ENCODE measurements at places on chromosomes 16 and 17.

DNA sequence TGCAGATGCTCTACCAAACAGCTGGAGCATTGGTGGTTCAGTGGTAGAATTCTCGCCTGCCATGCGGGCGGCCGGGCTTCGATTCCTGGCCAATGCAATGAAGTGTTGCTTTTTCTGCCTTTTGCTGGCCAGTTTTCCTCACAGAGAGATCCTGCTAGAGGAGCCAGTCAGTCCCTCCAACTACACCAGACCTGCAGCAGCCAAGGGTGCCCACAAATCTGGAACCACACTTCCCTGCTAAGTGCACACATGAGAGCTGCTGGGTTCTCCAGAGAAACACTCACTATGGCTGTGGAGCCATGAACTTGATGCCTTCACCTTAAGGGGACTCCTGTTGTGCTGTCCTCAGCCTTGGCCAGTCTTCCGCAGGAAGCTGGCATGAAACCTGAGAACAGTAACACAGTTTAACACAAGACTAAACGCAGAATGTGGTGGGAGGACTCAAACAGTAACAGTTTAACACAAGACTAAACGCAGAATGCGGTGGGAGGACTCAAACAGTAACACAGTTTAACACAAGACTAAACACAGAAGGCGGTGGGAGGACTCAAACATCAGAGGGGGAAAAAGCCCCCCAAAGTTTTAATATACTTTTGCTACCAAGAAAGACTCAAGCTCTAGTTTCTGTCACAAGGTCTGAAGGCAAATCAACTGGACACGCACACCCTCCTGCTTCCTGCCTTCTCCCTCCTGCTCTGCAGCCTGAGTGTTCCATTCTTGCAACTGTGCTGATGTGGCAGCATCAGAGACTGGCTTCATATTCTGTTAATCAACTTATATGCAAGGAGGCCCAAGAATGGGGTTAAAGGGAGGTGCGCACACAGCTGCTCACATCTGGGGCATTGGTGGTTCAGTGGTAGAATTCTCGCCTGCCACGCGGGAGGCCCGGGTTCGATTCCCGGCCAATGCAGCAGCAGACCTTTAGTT lies 12.0 kb downstream of the VAC14 start:
- DNase-seq, result no peak

- DNase-seq, result no peak
Observed at GRCh38 chr16:75589306-75589705, 23.1 kb downstream of the GABARAPL2 start.

DNA sequence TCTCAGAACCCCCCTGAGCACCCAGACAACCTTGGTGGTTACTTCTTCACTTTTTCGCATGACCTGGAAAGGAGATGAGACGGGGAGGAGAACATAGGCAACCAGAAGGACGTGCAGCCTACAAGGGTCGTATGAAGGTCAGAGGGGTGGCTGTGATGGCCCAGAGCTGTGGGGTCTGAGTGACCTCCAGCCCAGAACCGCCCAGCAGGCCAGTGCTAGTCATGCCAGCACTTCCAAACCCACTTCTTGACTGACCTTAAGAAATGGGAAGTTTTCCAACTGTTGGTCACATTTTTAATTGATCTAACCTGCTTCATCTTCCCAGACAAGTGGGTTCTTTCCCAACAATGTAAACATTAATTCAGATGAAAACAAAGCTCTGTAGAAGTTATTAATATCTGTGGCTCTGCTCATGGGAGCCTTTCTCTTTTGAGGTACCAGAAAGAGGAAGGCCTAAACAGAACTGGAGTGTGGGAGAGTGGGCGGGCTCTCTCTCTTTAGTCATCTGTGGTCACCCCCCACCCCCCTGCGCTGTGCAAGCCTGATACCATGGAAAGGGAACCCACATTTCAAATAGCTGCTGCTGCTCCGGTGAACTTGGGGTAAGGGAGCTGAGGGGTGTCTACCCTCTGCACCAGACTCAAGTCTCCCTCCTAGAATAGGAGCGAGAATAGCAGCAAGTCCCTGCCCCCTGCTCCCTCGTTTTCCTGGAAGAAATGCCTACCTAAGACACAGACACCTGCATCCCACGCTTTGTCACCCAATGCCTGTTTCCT lies 101.6 kb downstream of the RAB11FIP4 start:
- DNase-seq, result peak; percentile 76

DNA sequence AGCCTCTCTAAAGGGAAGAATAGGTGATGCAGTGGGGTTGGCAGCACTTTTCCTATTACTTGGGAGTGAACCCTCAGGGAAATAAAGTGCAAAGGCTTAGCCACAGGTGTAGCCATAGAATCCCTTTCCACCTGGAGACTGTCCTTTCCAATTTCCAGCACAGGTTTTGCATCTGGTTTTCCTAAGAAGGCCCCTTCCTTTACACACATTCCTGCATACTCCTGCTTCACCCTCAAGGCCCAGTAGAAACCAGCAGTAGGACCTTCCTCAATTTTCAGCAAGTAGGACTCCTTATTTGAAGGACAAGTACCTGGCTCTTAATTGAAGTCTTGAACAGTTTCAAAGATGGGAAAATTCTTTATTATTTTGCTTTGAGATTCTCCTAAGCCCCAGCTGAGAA lies 171.8 kb upstream of the TBX2 start:
- DNase-seq, result no peak

- no peak for DNase-seq
Observed at GRCh38 chr17:46878055-46878454, 26.7 kb downstream of the WNT9B start.

DNA sequence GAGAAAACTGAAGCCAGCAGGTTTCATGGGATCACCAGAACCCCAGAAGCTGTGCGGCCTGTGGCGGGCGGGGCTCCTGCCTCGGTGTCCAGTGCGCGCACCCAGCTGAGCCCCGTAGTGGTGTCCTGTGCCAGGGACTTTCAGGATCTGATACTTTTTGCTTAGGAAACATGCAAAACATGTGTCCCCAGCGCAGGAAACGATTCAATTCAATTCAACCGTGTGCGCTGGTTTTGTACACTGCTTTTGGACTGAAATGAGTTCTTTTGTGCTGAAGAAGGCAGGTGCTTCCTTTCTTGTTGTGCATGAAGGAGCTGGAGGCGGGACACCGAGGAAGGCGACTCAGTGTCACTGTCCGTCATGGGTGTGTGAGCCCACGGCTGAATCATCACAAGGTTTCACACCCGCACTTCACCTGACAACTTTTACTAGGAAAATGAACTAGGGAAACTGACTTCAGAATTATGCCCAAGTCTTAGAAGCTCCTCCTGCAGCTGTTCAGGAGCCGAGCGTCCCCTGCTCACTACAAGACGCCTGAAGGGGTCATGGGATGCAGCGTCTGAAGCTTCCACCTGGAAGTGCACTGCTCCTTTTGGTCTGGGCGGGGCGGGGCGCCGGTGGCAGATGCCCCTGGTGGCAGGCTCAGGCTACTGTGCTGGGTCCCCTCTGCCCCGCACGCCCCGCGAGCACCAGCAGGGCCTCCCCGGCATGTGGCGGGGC lies 31.4 kb upstream of the ZNF750 start:
- DNase-seq, result no peak

DNA sequence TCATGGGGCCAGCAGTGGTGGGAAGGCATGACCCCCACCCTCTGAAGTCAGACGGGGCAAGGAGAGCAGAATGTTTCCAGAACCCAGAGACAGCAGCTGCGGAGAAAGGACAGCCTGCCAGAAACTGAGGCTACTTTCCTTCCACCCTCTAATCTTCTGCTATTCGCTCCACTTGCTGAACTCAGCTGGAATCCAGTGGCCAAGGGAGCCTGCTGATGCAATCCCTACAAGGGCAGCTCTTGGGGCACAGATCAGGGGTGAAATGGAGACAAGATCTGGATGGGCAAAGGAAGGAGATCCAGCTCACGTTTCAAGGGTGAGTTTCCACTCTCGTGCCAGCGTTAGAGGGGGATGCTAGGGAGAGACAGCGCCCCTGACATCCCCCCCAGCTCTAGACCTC lies 479.1 kb downstream of the SLC39A11 start:
- no peak for DNase-seq

DNA sequence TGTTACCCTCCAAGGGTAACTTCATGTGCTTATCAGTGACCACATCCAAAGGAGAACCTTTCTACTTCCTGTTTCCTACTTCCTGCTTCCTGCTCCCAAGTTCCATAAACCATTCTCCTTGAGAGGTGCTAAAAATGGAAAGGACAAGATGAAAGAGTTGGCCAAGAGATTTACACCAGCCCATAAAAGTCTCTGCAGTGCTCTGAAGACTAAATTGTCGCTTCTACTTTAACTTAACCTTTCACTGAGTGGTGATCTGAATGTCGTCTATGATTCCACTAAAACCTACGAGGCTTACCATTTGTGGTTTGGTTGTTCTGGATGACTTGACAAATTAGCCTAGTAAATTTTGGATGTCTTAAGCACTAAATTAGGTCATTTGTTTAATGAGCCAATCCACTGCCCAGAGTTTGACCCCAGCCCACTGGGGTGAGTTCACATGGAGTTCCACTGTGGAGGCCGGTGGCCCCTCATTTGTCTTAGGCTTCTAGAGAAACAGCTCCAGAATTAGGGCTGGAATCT lies 333.1 kb downstream of the FOXL1 start:
- no peak for DNase-seq

- DNase-seq, result no peak
Observed at GRCh38 chr17:57948169-57948554, 7.0 kb downstream of the CUEDC1 start.

DNA sequence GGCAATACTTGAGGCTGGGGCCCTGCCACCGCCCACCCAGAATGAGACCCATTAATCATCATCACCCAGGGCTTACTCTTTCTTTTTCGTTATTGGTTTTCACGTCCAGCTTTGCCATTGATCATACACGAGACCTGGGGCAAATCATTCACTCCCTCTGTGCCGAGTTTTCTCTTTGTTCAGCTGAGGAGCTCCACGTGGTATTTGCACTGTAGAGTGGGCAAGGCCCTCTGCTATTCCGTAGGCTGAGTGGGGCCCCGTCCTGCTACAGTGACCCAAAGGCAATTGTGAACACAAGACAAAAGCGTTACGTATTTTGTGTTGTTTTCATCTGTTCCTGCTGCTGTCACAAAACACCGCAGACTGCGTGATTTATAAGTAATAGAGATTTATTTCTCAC lies 23.6 kb upstream of the CBX2 start:
- no peak for DNase-seq

DNA sequence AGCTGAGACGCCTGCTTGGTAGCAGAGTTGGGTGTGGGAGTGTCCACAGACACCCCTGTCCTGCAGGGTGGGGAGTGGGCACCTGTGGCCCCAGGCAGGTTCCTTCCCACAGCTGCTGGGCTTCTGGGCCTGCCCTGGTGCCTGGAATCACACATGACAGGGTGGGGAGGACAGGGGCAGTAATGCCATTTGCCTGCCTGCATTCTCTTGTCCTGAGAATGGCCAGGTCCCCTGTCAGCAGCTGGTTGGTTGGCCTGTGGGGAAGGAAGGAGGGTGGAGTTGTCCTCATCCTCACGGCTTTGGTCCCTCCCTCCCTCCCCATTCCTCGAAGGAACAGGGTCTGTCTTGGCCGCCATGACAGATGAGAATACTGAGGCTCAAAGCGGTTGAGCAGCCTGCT lies 5.2 kb downstream of the PRSS53 start:
- DNase-seq, result no peak

GRCh38 chr16:19659554-19659953 lies 58.5 kb downstream of the KNOP1 start:
- no peak for DNase-seq

GRCh38 chr17:8060274-8060673 lies 21.4 kb downstream of the ALOX15B start:
- DNase-seq, result no peak

GRCh38 chr16:22764662-22765327 lies 49.2 kb upstream of the HS3ST2 start:
- no peak for DNase-seq

- DNase-seq, result no peak
Observed at GRCh38 chr16:20901436-20902112, 1.0 kb downstream of the LYRM1 start.

DNA sequence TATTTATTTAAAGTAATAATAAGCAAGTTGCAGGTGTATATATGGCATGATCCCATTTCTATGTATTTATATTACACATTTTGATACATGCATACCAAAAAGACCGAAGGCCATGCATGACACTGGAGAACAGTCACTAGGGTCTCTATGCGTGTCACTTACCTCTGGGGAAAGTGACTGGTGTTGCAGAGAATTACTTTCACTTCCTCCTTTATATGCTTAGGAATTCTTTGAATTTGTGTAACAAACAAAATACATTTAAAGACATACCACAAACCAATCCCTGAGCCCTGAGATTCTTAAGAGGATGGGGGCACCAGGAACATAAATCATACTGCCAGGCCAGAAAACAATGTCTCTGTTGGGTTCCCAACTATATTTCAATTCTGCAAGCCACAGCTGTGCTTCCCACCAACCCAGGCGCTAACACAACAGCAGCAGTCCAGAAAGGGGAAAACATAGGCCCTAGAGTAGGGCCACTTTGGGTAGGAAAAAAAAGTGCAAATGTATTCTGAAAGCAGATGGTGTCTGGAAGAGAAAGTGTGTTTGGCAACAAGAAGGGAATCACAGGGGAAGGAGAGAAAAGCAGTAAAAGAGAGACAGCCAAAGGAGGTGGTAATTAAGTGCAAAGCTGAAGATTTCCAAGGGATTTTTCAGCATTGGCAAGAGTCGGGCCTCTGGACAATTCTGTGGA lies 24.5 kb upstream of the HYDIN start:
- no peak for DNase-seq

DNA sequence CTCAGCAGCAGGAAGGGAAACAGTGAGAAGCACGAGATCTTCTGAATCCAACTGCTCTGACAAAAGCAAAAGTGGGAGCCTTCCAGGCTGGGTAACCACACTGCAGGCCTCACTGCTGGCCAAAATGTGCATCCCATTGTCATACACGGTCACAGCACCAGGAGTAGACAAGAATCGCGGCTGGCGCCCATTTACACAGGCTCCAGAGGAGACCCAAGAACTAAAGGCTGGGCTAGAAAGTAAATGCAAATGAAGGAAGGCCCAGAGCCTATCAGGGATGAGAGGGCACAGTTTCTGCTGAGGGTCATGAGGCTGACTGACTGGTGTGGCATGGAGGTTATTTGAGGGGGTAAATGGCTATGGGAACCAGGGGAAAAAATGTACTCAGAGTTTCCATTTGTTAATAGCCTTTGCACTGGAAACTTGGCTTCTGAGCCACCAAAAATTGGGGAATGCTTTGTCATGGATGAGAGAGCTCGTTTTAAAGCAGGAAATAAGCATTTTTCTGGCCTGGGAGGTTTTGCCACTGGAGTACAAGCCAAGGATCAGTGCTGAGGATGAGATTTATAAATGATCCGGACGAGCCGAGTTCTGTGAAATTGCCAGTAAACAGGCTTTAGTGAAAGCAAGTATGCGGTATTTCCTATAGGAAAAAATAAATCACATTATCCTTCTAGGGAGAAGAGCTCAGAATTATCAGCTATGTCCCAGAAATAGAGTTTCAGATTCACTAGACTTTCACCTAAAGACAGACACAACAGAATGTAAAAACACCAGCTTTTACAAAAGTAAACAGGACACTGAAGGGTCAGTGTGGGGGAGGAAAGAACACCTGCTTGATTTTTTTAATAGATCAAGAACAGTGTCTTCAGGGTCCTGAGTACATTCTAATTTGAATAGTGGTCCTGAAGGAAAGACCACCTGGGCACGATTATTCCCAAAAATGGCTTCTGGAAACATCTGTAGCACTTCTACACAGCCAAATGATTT lies 66.9 kb upstream of the GSG1L start:
- no peak for DNase-seq

Measured in stimulated activated CD8-positive, alpha-beta memory T cell treated with anti-CD3 and anti-CD28 coated beads, Interleukin-4, amount 100 ng/mL, for 4 hours (primary cell).